Muscle of leg (tissue), 16 donors: ENCODE measurements at places on chromosomes 7 and 10. TPM values are rescaled to one million over a fixed set of nuclear protein-coding genes. Genes with fewer than 3 reads are reported as not detected.

ADIRF gene
- polyA plus RNA-seq, result 2.0 TPM

ANKMY2 gene
- polyA plus RNA-seq, result 24.2 TPM

FBXO24 gene
- polyA plus RNA-seq, result 2.2 TPM

ST8SIA6 gene
- polyA plus RNA-seq, result 1.7 TPM

RAB11FIP2 gene
- polyA plus RNA-seq, result 17.9 TPM

KCTD7 gene
- 18.0 TPM for polyA plus RNA-seq

BET1 gene
- polyA plus RNA-seq, result 24.8 TPM

CTTNBP2 gene
- 3.0 TPM for polyA plus RNA-seq

CDHR3 gene
- 12.5 TPM for polyA plus RNA-seq

AMPH gene
- polyA plus RNA-seq, result 13.5 TPM

ECHS1 gene
- 147 TPM for polyA plus RNA-seq

PON1 gene
- polyA plus RNA-seq, result 0.34 TPM

C10orf95 gene
- polyA plus RNA-seq, result 0.31 TPM

NEUROD6 gene
- 0.08 TPM for polyA plus RNA-seq

LLCFC1 gene
- polyA plus RNA-seq, result not detected

CYP2C18 gene
- polyA plus RNA-seq, result not detected

IL2RA gene
- polyA plus RNA-seq, result 0.07 TPM

EPHB6 gene
- 7.5 TPM for polyA plus RNA-seq

CNPY1 gene
- 0.11 TPM for polyA plus RNA-seq

NUTM2E gene
- polyA plus RNA-seq, result 0.15 TPM

MPP7 gene
- 3.6 TPM for polyA plus RNA-seq

SRGN gene
- polyA plus RNA-seq, result 29.4 TPM

POM121L12 gene
- not detected for polyA plus RNA-seq

ELN gene
- 134 TPM for polyA plus RNA-seq

ANXA7 gene
- 52.6 TPM for polyA plus RNA-seq

CCAR1 gene
- polyA plus RNA-seq, result 60.3 TPM
